WTC11 (cell line): ENCODE measurements at places on chromosomes 2 and 18.

- no peak for DNase-seq
These were observed 190.1 kb downstream of the LNPK start for GRCh38 chr2:175811971-175812370.

- DNase-seq = no peak
These were observed 71.0 kb upstream of the ITM2C start for GRCh38 chr2:230793572-230794359.

DNA sequence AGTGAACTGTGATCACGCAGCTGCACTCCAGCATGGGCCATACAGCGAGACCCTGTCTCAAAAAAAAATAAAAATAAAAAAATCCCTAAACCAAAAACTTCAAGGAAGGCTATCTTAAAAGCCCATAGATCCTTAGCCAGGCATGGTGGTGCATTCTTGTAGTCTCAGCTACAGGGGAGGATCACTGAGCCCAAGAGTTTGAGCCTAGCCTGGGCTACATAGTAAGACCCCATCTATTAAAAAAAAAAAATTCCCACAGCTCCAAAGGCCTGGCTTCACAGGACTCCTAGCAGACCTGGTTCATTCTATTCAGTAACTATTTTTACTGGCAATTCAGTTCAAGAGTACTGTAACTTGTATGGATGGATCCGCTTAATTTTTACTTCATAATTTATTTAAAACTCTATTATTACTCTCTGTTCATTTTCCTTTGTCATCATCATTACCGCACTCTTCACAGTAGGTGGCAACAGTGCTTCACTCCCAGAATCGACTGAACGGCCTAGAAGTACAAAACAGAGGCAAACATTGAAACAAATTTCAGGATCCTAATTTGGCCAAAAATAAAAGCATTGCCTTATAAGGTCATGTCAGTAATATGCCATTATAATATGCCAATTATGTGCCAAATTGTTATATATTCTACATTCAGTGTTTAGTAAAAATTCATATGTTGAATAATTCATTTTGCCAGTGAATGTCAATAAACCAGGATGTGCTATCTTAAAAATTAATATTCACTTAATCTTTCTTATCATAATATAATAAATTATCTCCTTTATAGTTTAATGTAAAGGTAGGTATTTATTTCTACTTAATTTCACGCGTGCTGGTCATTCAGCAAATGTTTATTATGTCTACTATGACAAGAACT lies 14.3 kb upstream of the STAM2 start:
- peak; percentile 19 for DNase-seq

- no peak for DNase-seq
These were observed 63.3 kb downstream of the RTP5 start for GRCh38 chr2:241932899-241933178.

GRCh38 chr2:1723397-1724042 lies 20.8 kb downstream of the PXDN start:
- DNase-seq = no peak

GRCh38 chr2:191916826-191917225 lies 69.9 kb upstream of the CAVIN2 start:
- no peak for DNase-seq

- no peak for DNase-seq
These were observed 199.7 kb downstream of the MYO3B start for GRCh38 chr2:170377500-170378207.
